Fibroblast of lung (primary cell): ENCODE measurements at places on chromosomes 16 and 17. TPM values are rescaled to one million over a fixed set of nuclear protein-coding genes. Genes with fewer than 3 reads are reported as not detected.

- DNase-seq: peak; percentile 17
Measured at GRCh38 chr16:1048442-1049112, 24.0 kb upstream of the SSTR5 start.

DNA sequence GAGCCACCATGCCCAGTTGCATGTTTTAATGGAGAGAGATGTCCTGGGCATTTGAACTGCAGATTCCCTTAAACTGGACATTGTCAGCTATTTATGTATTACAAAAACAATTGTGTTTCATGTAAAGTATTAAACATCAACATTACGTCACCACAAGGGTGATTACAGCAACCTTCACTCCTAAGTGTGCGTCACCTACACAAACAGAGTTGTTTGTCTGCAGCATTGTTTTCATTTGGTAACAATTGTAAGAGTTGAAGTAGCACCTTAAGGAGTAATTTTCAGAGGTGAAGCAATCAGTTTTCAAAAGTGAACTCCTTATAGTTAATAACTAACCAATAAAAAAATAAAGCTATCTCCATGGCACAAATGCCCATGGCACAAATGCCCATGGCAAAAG is 271.4 kb downstream of the IRX3 start:
- no peak for DNase-seq

GRCh38 chr16:67241008-67241900 is 6.0 kb downstream of the FHOD1 start:
- DNase-seq: peak; percentile 74

GRCh38 chr16:66229651-66230050 is 136.8 kb upstream of the CDH5 start:
- DNase-seq: no peak

DNA sequence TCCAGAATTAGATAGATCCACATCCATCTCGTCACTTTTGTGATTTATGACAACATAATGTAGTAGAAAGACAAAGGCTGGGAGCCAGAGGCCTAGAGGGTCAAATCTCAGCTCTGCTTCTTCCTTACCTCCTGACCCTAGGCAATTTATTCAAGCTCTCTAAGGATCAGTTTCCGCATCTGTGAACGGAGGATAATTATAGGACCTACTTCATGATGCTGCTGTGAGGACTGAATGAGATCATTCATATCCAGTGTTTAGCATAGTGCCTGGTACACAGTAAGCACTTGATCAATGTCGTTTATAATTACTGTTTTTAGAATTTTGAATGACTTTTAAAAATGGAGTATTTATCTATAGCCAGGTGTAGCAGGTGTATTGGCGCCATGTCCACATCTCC is 128.4 kb downstream of the SHISA9 start:
- DNase-seq: no peak

- no peak for DNase-seq
Measured at GRCh38 chr17:73667181-73667959, 23.1 kb upstream of the SDK2 start.

- no peak for DNase-seq
Measured at GRCh38 chr16:50667497-50668367, 13.4 kb downstream of the SNX20 start.

DNA sequence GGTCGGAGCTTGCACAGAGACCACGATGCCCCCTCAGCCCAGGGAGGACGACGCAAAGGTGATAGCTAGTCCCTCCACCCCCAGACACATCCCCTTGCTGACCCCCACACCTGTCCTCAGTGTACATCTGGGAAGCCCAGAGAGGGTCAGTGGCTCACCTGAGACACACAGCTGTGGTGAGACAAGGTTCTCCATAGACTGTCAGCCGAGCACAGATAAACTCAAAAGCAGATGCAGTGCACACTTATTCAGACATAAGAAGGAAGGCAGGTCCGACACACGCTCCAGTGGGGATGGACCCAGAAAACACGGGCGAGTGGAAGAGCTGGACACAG is 19.6 kb downstream of the CBFA2T3 start:
- no peak for DNase-seq

GRCh38 chr16:56673921-56674320 is 4.3 kb downstream of the MT1H start:
- DNase-seq: peak; percentile 46

DNA sequence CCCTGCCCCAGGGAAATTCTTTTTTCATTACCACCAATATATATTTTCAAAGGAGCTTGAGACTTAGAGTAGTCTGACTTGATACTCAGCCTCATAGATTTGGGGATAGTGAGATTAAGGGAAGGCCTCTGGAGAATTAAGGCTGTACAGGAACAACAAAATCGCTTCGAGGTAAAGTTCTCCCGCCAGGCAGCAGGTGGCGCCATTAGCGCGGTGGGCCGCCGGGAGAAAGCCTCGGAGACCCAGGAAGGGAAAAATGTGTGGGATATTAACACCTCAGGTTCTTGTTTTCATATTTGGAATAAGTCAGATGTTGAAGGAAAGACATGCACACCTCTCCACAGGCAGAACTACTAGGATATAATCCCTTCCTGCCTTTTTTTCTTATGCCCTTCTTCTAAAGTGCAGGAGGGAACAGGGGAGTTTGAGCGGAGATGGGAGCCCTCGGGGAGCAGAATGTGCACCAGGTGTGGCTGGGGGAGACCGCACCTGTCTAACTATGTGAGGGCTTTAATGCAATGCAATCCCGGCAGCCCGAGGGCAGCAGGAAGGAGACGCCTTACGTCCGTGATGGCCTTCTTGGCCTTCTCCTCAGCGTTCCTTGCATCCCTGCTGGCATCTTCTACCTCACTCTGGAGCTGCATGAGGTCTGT is 25.9 kb downstream of the MYH3 start:
- DNase-seq: peak; percentile 26

- DNase-seq: peak; percentile 26
Measured at GRCh38 chr16:67844497-67844896, 2.2 kb upstream of the NUTF2 start.

DNA sequence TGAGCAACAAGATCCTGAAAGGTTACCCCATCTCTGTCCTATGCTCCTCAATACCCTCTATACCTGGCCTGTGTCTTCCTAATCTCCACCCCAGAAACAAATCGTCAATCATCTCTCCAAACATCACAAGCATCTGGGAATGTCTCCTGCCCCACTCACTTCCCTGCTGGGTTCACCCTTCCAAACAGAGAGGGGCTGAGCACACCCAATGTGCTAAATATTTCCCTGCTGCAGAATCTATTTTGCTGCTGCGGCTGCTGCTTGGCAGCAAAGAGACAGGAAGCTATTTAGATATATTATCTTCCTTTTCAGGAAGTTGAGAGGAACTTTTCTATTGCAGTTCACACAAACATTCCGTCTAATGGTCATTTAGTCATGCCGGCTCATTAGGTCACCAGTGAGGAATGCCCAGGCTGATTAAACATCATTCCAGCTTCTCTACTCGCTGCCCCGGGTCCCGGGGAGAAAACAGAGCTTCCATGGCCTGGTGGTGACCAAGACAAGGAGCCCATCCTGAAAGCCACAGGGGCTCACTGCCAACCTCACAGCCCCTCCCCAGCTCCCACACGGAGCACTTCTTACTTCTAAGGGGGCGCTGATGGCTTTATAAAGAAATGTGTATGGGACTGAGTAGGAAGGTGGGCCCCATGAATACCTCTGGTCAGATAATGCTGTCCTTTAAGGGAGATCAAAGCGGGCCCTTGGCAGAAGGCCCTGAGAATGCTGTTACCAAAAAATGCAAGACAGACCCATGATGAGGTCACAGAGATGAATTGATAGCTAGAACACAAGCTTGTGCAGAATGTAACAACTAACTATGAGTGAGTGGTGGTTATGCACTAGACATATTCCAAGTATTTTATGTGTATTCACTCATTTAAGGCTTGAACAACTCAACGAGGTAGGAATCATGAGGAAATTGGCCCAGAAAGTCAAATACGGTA is 218.3 kb downstream of the SOX9 start:
- peak; percentile 99 for DNase-seq

GRCh38 chr16:48918520-48919258 is 308.7 kb upstream of the N4BP1 start:
- DNase-seq: no peak

GRCh38 chr16:75065149-75065505 is 51.5 kb downstream of the LDHD start:
- DNase-seq: no peak

GRCh38 chr16:88067530-88068411 is 116.5 kb downstream of the BANP start:
- DNase-seq: no peak

ZNF778 gene
- 7.4 and 9.4 TPM in 2 replicates for total RNA-seq

KRTAP4-9 gene
- total RNA-seq: not detected in 2 replicates

NDRG4 gene
- 1.8 and 5.1 TPM in 2 replicates for total RNA-seq

MPP2 gene
- total RNA-seq: 1.3 and 2.1 TPM in 2 replicates

HOXB8 gene
- 0.33 and 0.51 TPM in 2 replicates for total RNA-seq

ADGRG3 gene
- total RNA-seq: not detected in 2 replicates

CLDN7 gene
- total RNA-seq: 2.6 and 17.2 TPM in 2 replicates
